ENCODE measurements at places on chromosomes 2 and 18.

- no peak for DNase-seq
These were observed 22.7 kb downstream of the HNMT start for GRCh38 chr2:137987011-137987410.

GRCh38 chr2:224350703-224351102 lies 51.2 kb downstream of the FAM124B start:
- DNase-seq: no peak

GRCh38 chr2:164816900-164817299 lies 24.7 kb downstream of the COBLL1 start:
- DNase-seq: no peak

DNA sequence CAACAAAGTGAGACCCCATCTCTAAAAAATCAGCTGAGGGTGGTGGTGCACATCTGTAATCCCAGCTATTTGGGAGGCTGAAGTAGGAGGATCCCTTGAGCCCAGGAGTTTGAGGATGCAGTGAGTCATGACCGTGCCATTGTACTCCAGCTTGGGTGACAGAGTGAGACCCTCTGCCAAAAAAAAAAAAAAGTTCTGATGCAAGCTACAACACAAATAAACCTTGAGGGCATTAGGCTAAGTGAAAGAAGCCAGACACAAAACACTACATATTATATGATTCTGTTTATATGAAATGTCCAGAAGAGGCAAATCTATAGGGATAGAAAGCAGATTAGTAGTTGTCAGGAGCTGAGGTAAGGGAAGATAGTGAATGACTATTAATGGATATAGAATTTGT lies 13.0 kb downstream of the YWHAQ start:
- DNase-seq: no peak

DNA sequence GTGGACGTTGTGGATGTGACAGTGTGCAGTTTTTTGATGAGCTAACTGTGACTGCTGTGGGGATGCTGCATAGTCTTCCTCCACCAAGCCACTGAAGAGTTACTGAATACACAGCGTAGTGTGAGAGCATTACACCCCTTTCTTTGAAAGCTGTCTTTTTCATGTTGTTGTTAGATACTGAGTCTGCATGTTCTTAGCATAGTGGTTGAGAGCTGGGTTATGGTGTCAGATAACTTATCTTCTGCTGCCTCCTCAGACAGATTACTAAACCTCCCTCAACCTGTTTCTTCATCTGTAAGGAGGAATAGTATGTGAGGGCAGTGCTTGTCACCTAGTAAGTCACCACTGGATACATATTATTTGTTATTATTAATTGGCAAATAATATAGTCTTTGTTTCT lies 63.2 kb downstream of the CEP192 start:
- no peak for DNase-seq

DNA sequence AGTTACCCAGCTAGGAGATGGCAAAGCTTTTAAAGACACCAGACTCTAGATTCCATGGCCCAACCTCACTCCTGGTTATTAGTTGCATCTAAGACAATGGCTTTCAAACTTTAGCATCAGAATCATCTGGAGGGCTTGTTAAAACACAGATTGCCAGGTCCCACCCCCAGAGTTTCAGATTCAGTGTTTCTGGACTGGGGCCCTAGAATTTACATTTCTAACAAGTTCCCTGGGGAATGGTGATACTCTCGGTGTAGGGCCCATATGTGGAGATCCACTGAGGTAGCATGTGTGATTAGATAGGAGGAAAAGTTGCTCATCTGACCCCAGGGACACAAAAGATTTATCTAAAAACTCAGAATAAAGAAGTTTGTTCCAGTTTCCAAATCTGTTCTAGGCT lies 14.5 kb upstream of the TTR start:
- no peak for DNase-seq

GRCh38 chr2:219461047-219461514 lies 26.4 kb downstream of the SPEG start:
- DNase-seq: no peak

GRCh38 chr2:118968042-118968441 lies 26.0 kb downstream of the MARCO start:
- DNase-seq: no peak

DNA sequence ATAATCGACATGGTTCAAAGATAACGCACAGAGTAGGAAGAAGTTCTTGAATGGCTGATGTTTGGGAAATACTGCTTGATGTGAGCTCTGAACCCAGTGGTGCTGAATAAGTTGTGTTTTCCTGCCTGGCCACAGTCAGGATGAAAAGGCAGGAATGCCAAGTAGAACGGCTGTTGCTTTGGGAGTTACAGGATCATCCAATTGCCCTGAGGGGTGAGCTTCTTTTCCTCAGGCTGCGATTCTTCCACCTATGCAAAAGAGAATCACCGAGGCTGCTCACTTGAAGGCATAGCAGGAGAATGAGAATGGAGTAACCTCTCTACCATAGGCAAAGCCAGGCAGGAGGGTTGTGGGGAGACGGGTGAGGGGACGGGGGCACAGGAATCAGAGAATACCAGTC lies 14.4 kb upstream of the IGFBP2 start:
- DNase-seq: no peak

DNA sequence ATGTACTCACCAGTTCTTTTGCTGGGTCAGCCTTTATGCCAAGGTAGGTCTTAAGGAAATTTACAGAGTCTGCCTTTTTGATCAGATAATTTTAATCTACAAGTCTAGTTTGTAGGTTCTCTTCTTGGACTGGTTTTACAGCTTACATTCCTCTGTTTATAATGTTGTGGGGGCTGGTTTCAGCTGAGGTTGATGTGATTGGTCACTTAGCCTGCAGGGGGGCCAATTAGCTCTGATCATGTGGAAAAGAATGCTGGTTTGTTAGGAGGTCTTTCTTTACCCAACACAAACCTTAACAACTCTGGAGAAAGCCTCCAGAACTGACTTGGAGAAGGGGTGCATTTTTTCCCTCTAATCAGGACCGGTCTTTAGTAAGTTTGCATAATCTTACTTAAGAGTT lies at the start of gene KCNJ13:
KCNJ13 (minus strand) TSS at position 131 of the 400 bp plus-strand sequence. CDS start 5,203 bp downstream, outside the sequence.
- DNase-seq: no peak

- no peak for DNase-seq
These were observed 318.1 kb downstream of the PDE11A start for GRCh38 chr2:177754492-177754873.

DNA sequence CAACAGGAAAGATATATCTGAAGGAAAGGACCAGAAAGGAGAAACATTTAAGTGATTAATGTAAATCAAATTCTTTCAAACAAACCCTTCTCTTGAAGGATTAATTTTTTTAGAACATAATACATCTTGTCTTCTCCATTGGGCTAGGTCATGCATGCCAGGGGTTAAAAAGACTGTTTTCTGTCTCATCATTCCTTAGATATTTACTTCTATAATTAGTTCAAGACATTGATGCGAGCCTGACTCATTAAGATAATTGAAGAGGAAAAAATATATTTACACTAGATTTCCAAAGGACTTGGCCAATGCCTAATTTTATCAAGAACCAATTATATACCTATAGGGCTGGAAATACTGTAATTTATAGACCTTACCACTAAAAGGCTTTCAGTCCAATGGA lies 166.6 kb upstream of the SETBP1 start:
- DNase-seq: no peak

DNA sequence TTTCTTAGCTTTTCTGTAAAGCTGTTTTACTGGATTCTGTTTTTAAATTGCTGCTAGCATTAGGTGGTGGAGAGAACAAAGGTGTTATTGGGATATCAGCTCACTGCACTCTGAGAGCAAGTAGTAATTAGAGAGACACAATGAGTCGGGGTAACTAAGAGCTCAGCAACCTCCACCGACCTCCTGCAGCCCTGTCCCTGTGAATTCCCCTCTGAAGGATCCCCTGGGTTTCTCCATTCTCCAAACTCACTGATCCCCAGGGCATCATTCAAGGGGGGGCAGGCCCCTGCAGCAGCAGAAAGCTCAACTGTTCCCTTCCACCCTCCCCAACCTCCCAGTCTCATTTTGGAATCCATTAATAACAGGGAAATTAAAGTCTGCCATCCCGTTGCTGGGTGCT lies 73.0 kb downstream of the MTCL1 start:
- DNase-seq: no peak

GRCh38 chr18:12278741-12279682 lies 24.9 kb downstream of the CIDEA start:
- DNase-seq: no peak

- DNase-seq: no peak
These were observed 55.0 kb upstream of the CTLA4 start for GRCh38 chr2:203812294-203813221.

- DNase-seq: no peak
These were observed 518.2 kb downstream of the NRXN1 start for GRCh38 chr2:50513724-50514123.

DNA sequence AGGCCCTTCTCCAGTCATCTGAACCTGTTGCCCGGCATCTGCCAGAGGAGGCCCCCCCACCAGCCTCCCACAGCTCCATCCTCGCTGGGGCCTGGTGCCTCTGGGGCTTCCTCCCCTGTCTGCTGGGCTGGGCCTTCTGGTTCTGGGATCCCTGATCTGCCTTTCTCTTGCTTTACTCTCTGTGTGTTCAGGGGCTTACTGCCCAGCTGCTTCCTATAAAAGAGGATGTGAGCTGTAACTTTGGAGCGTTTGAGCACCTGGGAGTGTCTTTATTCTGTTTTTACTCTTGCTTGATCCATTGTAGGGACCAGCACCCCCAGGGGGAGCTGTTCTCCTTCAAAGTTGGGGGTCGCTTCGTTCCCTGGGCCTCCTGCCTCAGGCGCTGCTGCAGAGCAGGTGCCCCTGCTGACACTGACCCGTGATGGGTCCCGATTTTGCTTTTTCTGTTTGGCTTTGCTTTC lies 23.1 kb upstream of the FAHD2A start:
- peak; percentile 11 for DNase-seq

DNA sequence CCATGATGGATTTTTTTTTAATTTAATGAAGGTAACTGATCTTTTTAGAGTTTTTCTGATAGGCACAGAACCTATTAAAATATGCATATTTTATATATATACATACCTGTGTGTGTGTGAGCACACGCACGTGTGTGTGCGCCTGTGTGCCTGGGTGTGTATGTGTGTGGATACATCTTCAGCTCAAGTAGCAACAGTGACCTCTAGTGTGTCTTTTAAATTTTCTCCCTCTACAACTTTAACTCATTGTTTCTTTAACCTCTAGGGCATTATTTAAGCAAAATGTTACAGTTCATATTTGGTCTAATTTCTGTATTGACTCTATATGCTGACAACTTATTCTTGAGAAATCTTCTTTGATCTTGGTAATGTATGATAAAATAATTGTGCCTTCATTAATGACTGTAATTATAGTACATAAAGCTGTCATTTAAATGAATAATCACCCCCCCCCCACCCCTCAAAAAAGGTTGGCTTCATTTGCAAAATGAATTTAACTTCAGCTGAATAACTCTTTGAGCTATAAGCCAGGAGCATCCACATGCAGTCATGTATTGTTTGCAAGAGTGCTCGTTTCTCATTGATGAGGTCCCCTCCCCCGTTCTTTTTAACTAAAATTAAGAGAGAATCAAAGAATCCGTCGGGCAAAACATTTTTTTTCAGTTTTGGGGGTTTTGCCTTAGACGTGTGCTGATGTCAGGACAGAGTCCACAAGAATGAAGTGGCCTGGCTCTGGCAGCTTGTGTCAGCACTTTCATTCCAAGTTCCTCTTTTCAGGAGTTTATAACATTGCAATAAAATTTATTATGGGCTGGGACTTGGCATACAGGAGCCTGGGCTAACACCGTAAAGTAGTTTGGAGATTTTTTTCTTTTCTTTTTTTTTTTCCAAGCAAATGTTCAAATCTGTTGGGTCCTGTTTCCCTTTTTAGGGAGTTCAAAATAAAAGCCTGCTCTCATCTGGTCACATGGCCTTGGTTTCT lies 80.0 kb downstream of the ETAA1 start:
- no peak for DNase-seq

DNA sequence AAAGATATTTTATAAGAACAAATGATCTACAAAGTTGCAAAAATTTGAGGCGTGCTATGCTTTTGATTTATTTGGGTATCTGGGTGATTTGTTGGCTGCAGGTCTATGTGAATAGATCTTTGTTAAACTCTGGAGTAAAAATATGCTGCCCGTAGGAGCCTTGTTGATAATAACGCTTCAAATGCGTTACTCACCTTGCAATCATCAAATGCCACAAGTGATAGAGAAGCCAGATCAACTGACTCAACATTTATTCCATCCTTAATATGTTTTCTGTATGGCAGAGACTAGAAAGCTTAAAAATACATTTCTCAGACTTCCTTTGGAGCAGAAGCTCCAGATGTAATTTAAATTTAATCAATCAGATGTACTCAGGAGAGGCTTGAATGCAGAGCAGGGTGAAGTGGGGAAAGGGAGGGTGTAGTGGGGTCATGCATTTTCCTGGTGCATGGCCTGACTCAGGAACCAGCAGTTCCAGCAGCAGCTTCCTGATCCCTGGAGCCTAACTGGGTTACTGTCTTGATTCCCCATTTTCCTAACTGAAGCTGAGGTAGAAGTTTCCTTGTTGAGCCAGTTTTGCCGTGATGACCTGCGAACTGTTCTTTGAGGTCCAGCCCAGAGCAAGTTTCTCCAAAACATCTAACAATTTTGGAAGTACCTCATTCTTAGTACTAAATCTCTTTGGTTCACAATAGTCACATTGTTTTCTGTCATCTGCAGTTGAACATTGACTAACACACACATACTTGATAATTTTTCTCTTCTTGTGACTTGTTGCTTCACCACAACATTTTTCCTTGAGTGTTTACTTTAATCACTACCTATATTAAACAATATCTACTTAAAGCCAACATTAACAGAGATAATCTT lies 284.7 kb upstream of the CWC22 start:
- no peak for DNase-seq

- DNase-seq: no peak
These were observed 60.0 kb downstream of the TNS1 start for GRCh38 chr2:217942731-217943335.

GRCh38 chr2:28617502-28618184 lies 121.8 kb downstream of the PLB1 start:
- DNase-seq: no peak

GRCh38 chr2:226551522-226552250 lies 247.9 kb downstream of the IRS1 start:
- DNase-seq: no peak

- DNase-seq: peak; percentile 50
These were observed at the start of gene MBD5 for GRCh38 chr2:148021059-148021861. Gene MBD5, plus strand, starts transcription at chr2:148021091.

DNA sequence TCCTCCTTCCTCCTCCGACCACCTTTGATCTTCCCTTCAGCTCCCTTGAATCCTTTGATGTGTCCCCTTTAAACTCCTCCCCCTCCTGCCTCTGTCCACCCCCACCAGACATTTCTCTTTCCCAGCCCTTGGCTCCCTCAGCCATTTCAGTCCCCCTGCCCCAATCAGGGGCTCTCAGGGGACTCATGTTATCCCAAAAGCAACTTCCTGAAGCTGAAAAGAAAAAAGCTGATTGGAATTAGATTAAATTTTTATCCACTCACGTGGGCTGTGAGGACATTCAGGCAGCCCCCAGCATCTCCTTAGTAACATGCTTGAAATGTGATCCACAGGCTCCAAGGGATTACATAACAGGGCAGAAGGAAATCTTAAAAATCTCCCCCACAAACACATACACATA lies 81.3 kb downstream of the NEURL3 start:
- DNase-seq: no peak

GRCh38 chr2:42361728-42362283 lies 789 bp upstream of the COX7A2L start:
- DNase-seq: no peak
